Stimulated activated CD8-positive, alpha-beta memory T cell treated with anti-CD3 and anti-CD28 coated beads, Interleukin-12 subunit alpha, Interleukin-12 subunit beta, amount 100 ng/mL, for 1 hour (primary cell): ENCODE measurements at places on chromosomes 2 and 18.

GRCh38 chr2:239244625-239245024 lies 156.2 kb downstream of the HDAC4 start:
- no peak for DNase-seq

DNA sequence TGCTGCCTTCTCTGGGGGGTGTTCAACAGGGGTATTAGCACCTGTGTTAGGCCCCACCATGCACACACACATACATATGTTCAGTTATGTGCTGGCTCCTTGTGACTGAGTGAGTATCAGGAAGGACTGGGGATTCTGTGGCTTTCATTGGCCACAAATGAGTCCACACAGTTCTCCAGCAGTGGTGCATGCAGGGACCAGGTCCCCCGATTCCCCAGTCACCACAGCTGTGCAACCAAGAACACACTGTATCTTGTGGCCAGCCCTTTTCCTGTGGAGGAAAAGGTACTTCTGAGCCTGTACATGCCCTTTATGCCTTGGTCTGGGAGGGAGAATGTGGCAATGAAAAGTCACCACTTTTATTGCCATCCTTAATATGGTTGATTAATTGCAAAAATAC lies 74.9 kb upstream of the KLF7 start:
- no peak for DNase-seq

GRCh38 chr18:26089293-26090129 lies 902 bp downstream of the SS18 start:
- DNase-seq: no peak

GRCh38 chr2:26193578-26194231 lies 20.8 kb downstream of the GAREM2 start:
- no peak for DNase-seq

- DNase-seq: no peak
These were observed 88.9 kb upstream of the THOC1 start for GRCh38 chr18:356778-357177.

GRCh38 chr2:10057231-10058107 lies 14.1 kb downstream of the KLF11 start:
- DNase-seq: no peak

GRCh38 chr18:34094148-34094547 lies 130.6 kb downstream of the NOL4 start:
- no peak for DNase-seq
